Esophagus mucosa (tissue), 1 donor: ENCODE measurements at places on chromosomes 3 and 15.

GRCh38 chr3:38038447-38038911 lies 529 bp upstream of the DLEC1 start:
- ATAC-seq = no peak

GRCh38 chr3:141100112-141100511 lies 49.0 kb downstream of the SPSB4 start:
- no peak for ATAC-seq

- ATAC-seq = no peak
These were observed 487.8 kb downstream of the FOXP1 start for GRCh38 chr3:71095511-71096291.

DNA sequence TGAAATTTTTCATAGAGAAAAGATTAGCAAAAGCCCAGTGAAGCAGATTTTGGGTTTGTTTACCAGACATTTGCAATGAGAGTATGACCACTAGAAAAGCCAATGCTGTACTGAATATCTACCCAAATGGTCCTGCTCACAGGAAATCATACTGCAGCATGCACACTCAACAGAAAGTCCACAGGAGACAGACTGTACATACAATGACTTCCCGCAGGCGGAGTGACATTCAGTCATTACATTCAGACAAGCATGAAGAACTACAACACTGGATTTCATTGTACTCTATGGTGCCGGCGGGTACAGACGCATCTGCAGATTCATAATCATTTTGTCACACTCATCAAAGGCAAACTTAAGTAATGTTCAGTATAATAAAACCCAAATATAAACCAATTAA lies 11.8 kb downstream of the LZTFL1 start:
- ATAC-seq = no peak

GRCh38 chr15:99442252-99442897 lies 123.4 kb upstream of the MEF2A start:
- peak; percentile 77 for ATAC-seq

- no peak for ATAC-seq
These were observed 27.1 kb downstream of the MBNL1 start for GRCh38 chr3:152295806-152296205.

DNA sequence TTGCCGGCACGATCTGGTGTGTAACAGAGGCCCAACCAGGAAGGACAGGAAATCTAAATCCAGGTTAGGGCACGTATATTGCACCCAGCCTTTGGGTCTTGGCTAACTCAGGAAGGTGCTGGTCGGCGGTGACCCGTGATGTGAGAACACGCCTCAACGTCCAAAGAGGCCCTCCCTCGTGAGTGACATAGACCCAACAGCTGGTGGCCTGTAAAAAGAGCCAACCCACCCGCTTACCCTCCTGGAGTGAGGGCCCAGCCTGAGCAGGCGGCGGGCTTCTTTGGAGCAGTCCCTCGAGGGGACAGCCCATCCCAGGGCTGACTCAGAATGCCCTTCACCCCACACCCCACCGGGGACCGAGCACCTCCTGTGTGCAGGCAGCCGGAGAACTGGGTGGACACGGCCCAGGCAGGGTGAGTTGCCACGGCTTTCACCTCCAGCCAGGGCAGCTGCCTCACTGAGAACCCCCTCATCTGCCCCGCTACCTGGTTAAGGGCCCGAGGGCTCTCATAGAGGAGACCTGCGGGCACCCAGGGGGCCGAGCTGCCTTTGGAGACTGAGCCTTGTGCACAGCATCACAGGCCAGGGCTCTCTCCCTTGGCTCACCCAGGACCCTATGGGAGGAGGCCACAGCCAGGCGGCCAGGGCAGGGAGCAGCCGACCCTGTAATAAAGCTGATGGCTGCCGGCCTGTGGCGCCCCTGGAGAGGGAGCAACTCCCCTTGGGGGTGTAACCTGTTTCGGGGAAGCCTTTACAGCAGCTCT lies 41.8 kb downstream of the ZNF710 start:
- ATAC-seq = no peak

DNA sequence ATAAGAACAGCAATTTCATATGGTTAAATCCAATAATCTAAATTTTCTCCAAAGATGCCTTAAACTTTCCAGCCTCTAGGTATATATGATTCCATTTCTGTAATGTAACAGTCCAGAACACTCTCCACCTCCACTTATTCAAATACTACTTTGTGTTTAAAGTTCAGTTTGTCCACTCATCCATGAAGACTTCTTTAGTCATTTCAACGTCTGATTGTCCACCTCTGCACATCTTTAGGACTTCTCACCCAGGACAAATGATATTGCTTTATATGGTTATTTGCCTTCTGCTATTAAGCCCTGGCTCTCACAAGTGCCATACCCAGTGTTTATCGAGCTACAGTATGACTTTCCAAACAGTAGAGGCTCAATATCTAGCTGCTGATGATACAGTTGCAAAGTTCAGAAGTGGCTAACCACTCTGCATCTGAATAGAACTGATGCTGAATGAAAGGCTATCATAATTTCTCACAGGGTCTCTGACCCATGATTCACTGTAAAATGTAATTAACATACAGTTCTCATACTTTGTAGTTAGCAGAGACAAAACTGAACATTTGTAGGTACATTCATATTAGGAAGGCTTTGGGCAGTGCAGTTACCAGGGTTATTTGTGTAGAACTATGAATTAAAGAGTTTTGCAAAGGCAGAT lies 93.7 kb upstream of the MBNL1 start:
- no peak for ATAC-seq

GRCh38 chr15:39084674-39085530 lies 496.0 kb upstream of the THBS1 start:
- ATAC-seq = no peak

DNA sequence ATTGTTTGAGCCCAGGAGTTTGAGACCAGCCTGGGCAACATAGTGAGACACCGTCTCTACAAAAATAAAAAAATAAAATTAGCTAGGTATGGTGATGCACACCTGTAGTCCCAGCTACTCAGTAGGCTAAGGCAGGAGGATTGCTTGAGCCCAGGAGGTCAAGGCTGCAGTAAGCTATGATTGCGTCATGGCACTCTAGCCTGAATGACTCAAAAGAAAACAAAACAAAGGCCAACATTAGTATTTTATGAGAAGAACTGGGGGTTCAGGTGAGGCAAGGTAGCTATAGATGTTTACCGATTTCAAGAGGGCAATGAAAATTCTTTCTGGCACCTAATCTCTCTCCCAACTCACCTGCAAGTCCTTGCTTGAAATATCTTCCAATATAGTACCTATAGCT lies 77.2 kb downstream of the GREM1 start:
- ATAC-seq = no peak

DNA sequence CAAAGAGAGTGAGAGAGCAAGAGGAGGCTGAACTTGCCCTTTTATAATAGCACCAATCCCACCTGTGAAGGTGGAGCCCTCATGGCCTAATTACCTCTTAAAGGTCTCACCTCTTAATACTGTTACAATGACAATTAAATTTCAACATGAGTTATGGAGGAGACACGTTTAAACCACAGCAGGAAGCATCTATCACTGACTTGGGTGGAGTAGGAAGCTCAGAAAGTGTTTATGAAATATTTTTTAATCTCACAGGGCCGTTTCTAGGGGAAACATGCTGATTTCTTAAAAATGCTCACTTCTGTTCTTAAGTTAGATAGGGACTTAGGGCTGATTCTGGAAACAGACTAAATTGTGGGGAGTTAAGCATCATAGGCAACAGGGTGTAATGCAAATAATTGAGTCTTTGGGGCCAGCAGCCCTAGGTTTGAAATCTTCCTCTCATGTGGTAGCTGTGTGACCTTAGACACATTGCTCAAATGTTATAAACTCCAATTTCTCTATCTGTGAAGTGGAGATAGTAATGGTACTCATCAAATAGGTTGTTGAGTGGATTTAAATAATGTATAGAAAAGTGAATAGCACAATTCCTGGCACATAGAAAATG lies 133.3 kb upstream of the KLHL25 start:
- no peak for ATAC-seq

GRCh38 chr3:24493746-24494617 lies 668 bp downstream of the THRB start:
- ATAC-seq = peak; percentile 40

GRCh38 chr3:98003306-98003969 lies 31.2 kb upstream of the RIOX2 start:
- no peak for ATAC-seq

DNA sequence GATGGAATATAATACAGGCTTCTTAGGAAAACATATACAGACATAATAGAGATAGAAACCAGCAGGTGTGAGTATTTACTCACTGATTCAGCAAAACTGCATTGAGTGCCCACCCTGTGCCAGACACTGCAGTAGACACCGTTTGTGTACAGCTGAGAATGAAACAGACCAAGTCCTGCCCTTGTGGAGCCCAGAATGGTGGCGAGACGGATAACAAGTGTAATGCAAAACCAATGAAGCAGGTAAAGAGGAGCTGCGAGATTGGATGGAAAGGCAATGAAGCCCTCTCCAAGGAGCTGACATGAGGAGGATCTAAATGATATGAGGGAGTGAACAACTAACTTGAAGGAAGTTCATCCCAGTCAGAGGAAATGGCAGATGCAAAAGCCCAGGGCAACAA lies 256.4 kb downstream of the MEX3B start:
- no peak for ATAC-seq

GRCh38 chr3:109070211-109070610 lies 47.7 kb downstream of the MORC1 start:
- no peak for ATAC-seq

DNA sequence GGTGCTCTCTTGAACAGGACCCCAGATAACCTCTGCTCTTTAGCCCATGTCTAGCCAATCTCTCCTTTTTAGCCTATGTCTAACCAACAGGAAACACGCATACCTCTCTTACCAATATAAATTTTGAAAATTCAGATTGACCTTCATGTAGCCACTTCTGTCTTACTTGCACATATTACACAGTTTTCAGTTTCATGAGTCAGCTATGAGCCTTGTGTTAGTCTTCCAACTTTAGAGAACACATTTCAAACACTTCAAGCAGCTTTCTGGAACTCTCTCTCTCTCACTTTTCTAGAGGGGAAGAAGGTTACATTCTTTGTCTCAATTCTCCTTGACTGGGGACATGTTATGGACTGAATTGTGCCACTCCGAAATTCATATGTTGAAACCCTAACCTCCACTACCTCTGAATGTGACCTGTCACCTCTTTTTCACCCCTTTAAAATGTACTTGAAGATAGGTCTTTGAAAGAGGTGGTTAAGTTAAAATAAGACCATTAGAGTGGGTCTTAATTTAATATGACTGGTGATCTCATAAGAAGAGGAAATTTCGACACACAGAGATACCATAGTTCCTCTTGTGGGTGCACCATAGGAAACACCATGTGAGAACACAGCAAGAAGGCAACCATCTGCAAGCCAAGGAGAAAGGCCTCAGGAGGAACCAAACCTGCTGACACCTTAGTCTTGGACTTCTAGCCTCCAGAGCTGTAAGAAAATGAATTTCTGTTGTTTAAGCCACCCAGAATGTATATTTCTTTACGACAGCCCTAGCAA lies 480.3 kb upstream of the ALCAM start:
- no peak for ATAC-seq

DNA sequence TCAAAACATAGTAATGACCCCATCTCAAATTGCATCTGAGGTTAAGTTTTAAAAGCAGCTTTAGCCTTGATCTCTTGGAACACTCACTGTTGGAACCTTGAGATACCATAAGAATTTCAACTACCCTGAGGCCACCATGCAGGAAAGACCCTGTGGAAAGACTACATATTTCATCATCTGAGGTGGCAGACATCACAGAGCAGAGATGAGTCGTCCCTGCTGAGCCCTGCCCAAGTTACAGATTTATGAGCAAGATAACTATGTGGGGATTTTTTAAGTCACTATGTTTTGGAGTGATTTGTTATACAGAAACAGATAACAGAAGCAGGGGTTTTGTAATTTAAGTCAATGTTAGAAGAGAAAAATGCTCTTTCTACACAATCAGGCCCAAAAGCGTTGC lies 168.4 kb downstream of the STAC start:
- ATAC-seq = no peak

DNA sequence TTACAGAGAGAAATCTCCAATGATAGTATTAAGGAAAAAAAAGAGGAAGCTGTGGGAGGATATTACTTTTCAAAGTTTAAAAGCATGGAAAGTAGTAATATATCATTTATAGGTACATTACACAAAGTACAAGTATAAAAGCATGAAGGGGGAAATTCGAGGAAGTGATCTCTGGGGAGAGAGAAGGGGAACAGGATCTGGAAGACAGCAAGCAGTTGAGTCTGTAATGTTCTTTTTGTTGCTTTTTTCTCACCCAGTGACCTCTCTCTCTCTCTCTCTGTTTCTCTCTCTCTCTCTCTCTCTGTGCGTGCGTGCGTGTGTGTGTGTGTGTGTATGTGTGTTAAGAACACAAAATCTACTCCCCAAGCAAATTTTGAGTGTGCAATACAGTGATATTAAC lies 10.2 kb downstream of the C3orf20 start:
- no peak for ATAC-seq

GRCh38 chr15:76138436-76138835 lies 78.7 kb downstream of the TMEM266 start:
- peak; percentile 32 for ATAC-seq

DNA sequence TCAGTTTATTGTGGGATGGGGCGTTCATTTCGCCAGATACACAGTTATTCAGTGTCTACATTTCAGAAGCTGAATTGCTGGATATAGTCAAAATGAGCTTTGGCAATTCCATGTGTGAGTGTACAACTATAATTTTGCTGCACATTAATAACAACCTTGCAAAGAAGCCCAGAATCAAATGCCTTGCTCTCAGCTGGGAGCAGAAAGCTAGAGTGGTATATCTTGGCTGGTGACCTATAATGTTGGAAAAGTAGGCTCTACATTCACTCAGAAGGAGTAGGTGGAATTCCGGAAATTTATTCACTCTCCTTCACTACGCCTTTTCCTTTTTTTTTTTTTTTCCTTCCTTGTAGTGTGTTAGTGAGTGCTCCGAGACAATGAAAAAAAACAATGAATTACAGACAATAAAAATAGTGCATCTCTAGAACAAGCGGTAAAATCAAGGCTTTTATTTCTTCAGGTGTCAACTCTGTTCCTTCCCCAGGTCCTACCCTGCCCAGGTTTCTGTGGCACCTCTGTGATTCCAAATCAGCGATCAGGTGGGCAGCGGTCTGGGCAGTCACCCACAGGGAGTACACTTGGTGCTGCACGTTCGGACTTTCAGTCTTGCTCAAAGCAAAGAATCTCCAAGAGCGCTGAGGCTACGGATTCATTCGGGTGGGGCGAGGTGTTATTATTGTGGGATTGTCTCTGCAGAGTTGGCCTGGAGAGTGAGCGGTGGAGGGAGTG lies 910 bp upstream of the ARPP21 start:
- no peak for ATAC-seq

DNA sequence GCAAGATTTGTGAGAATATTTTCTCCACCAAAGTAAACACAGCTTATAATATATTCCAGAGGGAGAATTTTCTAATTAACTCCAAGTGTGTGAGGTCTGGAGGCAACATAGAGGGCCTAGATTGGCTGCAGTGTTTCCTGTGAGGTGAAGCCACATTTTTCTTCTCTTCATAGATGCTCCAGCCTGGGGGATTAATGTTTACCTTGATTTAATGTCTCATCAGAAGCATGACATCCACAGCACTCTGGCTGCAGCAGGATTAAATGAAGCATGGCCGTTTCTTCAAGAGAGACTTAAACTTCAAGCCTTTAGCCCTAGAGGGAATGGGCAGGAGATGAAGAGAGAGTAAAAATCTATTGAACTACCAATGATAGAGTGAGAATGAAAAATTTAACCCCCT lies 137.9 kb upstream of the ZBTB20 start:
- no peak for ATAC-seq

- no peak for ATAC-seq
These were observed 57.8 kb downstream of the ZNF621 start for GRCh38 chr3:40582401-40583027.

GRCh38 chr3:104279617-104280016 lies 1087.1 kb upstream of the ALCAM start:
- ATAC-seq = no peak

- no peak for ATAC-seq
These were observed 23.9 kb downstream of the ALDH1L1 start for GRCh38 chr3:126156468-126156867.
